ENCODE measurements at places on chromosomes 5 and 9.

DNA sequence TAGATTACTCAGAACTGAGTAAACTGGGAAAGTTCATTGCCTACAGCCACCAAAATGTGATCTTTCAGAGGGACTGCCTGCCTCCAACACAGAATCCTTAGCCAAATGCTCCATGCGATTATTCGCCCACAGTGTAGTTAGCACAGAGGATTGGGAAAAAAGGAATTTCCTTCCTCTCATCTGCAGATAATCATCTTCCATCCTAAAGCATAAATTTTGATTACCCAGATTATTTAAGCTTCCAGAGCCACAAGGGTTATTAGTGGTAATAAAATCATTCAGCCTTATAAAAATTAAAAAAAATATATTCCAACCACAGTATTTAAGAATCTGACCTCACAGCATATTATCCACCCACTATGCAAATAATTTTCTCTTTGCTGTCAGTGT is 285.3 kb upstream of the GRAMD2B start:
- no peak for DNase-seq

GRCh38 chr5:62127098-62127736 is 178.8 kb upstream of the KIF2A start:
- no peak for DNase-seq

DNA sequence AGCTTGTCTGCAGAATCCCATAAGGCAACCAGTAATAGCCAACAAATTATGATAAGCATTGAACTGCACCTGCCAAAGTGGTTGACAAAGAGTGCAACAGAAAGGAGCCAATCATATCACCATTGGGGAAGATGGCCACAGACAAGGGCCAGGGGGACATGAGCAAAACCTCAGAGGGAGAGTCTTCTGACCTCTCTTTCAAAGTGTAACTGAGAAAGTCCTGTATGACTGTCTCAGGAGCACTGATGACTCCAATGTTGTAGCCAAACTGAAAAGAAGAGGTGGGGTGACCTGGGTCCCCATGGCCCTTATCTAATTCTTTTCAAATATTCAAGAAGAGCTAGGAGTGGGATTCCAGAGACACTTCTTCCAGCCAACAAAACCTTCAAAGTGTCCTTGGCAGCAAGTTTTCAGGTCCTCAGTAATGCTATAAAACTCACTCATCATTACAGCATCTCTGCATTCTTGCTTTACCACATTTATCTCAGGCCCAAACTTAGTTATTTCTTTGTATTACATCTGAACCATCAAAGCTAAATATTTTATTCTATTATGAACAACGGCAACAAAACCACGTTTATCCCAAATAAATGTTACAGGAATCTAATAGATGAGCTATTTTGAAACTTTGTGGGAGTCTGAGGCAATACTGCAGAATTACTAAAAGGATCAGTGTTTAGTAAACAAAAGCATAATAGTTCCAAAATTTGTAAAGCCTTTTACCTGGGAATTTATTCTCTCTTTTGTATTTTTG is 24.4 kb downstream of the FBLL1 start:
- no peak for DNase-seq

DNA sequence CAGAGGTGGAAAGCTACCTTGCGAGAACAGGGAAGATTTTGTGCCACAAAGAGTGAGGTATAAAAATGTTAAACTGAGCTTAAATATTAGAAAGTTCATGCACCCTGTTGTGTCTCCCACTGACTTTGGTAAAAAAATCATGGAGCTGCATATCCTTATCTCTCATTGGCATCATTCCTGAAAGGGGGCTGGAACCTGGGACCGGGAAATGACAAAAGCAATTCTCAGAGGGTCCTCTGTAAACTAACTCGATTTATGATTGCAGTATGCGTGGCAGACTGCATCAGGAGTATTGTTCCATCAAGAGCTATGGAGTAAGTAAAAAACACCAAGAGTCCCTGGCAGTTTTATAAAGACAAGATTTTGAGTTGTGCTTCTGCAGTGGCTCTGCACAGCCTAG is 148.8 kb downstream of the DCP2 start:
- no peak for DNase-seq

GRCh38 chr9:125538092-125538473 is 168.9 kb downstream of the MAPKAP1 start:
- DNase-seq = no peak

- DNase-seq = no peak
Observed at GRCh38 chr5:42813533-42813932, 1.8 kb upstream of the SELENOP start.

DNA sequence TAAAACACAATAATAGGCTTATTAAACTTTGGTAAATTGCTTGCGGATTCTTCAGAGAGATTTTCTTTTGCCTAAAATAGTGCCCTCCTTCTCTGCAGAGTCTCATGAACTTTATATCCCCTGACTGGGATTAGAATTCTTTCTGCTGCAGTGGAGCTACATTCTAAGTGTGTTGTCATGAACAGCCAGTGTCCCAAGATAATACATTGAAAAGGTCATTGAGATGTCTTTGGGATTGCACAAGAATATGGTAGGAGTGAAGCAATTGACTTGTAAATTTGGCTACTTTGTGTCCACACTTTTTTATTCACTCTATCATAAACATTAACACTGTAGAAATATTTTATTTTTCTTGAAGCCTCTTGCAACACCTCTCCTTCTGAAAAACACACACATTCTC is 604.5 kb downstream of the GABRG2 start:
- no peak for DNase-seq

DNA sequence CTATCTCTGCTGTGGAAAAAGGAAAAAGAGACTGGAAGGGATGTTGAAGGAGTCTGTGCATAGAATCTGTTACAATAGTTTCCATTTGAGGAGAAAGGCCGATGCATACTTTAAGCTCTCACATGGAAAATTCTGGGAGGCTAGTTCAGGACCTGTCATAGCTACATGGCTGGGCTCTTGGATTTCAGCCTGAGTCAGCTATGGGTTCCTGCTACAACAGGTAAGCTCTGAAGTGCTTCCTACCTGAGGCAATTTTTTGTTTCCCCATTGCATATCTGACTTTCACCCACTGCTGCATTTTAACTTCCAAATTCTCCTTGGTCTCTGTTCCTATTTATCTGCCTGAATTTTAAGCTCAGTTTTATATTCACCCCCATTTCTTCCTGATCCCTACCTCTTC is 310.7 kb downstream of the RAB3C start:
- DNase-seq = no peak

DNA sequence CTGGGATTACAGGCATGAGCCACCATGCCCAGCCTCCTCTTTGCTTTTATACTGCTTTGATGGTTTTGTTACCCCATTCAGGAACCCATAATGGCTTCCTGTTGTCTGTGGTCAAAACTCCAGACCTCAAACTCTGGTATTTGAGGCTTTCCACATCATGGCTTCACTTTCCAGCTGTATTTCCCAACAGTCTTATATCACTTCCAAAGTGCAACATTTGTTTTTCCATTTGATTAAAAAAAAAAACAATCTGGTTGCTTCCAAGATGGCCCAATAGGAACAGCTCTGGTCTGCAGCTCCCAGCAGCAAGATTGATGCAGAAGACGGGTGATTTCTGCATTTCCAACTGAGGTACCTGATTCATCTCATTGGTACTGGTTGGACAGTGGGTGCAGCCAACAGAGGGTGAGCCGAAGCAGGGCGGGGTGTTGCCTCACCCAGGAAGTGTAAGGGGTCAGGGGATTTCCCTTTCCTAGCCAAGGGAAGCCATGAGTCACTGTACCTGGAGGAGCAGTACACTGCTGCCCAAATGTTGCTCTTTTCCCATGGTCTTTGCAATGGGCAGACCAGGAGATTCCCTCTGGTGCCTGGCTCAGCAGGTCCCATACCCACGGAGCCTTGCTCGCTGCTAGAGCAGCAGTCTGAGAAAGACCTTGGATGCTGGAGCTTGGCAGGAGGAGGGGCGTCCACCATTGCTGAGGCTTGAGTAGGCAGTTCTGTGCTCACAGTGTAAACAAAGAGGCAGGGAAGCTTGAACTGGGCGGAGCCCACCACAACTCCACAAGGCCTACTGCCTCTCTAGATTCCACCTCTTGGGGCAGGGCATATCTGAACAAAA is 458.4 kb downstream of the KDM4C start:
- DNase-seq = peak; percentile 5

DNA sequence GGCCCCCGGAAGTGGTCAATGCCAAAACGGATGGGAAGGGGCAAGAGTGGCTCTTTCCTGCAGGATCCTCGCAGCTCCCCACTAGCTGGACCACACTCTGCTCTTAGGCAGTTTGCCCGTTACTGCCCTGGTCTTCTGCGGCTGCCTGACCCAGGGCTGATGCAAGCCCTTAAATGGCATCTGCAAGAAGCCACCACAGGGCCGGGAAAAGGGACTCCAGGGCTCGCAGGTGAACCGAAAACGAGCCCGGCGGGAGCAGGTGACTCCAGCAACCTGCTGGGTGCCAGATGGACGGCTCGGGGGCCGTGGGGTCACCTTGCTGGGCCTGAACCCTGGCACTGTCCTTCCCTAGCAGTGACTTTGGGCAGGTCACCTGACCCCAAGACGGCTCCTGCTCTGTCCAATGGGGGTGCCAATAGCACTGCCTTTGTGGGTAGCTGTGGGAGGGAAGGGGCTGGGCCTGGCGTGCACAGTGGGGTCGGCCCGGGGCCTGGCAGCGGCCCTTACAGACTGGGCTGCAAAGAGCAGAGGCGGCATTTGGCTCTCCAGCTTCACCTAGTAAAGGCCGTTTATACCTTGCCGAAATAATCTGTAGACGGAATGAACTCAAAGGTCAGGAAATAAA is 1.3 kb downstream of the TMEM250 start:
- no peak for DNase-seq

GRCh38 chr9:20335668-20336332 is 286.5 kb downstream of the MLLT3 start:
- no peak for DNase-seq

- no peak for DNase-seq
Observed at GRCh38 chr9:27336126-27336525, 39.2 kb upstream of the EQTN start.
